ENCODE measurements at places on chromosomes 3 and 15.
A peak's percentile ranks its signal among the peaks of the same experiment; 100 is the strongest.

- DNase-seq, result peak; percentile 73
These were observed at the start of gene TBL1XR1 for GRCh38 chr3:177197041-177197726. Gene TBL1XR1 (minus strand): TSS chr3:177197482. CDS start chr3:177064977, 132,505 bp downstream.

DNA sequence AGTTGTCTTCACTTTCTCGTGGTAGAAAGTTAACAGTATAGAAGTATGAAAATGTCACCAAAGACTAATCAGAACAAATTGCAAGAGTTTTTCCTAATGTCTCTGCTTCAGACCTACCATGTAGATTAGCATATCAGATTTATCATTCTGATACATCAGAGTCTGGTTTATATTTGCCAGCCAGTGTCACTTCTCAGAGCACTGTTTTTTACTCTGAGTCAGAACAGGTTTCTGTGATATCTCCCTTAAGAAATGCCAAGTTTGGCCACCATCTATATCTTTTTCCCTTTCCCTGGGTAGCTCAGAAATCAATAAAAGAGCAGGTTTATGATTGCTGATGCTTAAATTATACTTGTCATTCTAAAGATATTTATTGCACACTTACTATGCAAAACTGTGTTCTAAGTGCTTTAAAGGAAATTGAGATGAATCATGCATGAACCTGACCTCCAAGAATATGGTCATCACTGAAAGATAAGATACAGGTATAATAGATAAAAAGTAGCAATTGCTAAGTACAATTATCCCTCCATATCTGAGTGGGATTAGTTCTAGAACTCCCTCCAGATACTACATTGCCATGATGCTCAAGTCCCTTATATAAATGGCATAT is 672.7 kb upstream of the NAALADL2 start:
- no peak for DNase-seq

DNA sequence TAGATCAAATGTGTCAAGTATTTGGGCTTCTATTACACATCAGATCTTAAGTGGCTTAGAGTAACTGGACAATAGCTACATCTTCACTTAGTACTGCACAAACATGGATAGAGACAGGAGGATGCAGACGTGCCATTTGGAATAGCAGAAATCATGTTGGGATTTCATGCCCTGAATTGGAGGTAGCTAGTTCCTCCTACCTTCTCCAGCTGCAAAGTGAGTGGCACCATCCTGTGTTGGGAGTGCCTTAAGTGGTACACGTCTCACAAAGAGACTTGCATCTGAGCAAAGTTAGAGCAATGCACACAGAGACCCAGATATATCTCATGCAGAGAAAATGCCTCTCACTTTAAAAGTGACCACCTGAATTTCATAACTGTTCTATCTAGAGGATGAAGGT is 136.5 kb downstream of the SSR3 start:
- DNase-seq, result no peak

- no peak for DNase-seq
These were observed 28.2 kb upstream of the SCAANT1 start for GRCh38 chr3:63940389-63940757.

DNA sequence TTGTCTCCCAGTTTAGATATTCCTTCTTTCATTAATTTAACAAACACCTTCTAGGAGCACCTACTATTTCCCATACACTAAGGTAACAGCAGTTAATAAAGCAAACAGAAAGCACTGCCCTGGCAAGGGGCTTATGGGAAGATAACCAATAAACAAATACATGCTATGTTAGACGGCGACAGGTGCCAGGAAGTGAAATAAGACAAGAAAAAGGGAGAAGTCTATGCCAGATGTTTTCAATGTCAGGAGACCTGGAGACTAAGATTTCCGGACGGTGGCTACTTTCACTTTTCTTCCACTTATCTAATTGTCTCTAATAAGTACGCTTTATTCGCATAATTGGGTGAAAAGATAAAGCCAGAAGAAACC is 32.5 kb upstream of the ZNF445 start:
- no peak for DNase-seq

DNA sequence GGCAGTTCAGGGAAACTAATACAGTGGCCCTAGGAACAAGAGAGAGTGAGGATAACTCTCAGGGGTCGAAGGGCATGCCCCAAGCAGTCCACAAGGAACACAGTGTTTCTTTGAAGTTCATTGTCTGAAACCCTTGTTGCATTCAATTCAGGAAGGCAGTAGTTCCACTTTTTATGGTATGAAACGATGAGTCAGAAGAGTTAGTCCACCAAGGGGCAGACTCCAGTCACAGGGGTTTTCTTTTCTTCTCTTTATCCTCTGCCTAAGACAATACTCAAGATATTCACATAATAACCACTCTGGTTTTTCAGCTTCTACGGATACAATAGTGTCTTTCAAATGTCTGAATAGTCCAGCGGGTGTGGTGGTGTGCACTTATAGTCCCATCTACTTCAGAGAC is 23.7 kb upstream of the TICRR start:
- no peak for DNase-seq

DNA sequence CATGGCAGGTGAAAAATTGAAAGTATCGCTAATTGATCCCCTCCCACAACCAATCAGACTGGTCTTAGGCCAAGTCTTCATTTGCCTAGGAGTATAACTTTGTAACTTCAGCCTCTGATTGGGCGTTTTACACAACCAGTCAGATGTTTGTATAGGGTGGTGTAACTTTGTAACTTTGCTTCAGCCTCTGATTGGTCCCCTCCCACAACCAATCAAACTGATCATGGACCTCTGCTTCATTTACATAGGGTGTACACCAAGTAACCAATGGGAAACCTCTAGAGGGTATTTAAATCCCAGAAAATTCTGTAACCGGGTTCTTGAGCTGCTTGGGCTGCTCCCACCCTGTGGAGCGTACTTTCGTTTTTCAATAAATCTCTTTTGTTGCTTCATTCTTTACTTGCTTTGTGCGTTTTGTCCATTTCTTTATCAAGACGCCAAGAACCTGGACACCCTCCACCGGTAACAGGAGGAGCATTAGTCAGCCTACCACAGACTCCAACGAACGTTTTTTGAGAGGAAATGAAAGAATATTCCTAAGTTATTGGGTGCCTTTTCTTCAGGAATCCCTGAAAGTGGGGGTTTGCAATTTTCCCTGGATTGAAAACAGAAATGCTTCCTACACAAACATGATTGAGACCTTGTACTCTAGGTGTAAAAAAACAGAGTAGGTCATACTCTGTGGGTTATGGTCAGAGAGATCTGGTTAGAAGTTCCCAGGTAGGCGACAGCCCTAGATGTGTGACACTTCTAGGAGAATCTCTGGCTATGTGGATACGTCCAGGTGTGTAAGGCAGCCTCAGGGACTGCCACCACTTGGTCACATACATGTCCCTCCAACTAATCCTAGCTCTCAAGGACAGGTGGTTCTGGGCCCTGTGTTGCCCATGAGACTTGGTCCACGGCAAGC is 5.5 kb upstream of the SACM1L start:
- no peak for DNase-seq

DNA sequence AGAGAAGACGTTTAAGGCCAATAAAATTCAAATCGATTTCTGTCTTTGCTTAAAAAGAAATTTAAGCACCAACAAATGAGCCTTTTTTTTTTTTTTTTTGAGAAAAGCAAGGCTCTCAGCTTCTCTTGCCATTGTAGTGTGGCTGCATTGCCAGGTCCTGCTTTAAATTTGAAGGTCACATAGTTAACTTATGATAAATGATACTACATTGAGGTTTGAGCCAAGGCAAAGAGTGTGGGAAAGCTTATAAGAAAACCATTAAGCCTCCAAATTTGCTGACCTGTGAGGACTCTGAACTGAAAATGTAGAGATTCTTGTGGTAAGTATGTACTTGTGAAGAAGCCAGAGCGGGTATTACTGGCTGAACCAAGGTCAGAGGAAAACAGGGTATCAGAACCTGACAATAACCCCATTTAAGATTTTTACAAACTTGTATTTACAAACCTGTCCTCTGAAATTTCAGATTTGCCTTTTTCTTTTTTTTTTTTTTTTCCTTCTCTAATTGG is 519.7 kb upstream of the RGMA start:
- no peak for DNase-seq

- DNase-seq, result no peak
These were observed 10.2 kb upstream of the C15orf61 start for GRCh38 chr15:67510597-67511190.

- no peak for DNase-seq
These were observed 23.2 kb downstream of the EIF1B start for GRCh38 chr3:40332684-40333083.

DNA sequence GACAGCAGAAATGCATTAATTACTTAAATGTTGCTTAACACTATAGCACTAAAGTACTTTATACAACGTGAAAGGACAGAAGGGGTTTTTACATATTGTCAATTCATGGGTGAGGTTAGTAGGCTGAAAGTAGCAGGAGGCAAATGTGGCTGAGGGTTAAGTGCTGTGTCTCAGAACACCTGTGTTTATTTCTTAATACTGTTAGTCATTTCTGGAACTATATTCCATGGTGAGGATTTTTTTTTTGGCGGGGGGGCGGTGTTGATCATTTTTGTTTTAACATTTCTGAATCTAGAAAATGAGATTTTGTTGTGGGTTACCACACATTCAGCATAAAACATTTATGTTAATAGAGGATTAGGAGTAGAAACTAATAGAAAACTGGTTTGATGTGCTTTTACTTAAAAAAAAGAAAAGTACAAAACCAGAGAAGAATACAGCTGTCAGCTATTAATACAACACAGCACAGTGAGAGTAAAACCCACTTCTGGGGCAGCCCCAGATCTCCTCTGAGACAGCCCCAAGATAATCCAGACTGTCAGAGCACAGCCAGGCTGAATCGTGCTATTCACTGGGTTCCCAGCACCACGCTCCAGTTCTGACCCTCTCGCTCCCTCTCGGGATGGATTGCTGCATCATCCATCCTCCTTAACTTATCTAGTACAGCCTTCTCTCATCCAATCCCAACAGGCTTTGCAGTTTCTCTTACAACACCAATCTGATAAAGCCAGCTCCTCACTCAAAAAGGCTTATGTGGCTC is 307.7 kb downstream of the TUSC7 start:
- no peak for DNase-seq

DNA sequence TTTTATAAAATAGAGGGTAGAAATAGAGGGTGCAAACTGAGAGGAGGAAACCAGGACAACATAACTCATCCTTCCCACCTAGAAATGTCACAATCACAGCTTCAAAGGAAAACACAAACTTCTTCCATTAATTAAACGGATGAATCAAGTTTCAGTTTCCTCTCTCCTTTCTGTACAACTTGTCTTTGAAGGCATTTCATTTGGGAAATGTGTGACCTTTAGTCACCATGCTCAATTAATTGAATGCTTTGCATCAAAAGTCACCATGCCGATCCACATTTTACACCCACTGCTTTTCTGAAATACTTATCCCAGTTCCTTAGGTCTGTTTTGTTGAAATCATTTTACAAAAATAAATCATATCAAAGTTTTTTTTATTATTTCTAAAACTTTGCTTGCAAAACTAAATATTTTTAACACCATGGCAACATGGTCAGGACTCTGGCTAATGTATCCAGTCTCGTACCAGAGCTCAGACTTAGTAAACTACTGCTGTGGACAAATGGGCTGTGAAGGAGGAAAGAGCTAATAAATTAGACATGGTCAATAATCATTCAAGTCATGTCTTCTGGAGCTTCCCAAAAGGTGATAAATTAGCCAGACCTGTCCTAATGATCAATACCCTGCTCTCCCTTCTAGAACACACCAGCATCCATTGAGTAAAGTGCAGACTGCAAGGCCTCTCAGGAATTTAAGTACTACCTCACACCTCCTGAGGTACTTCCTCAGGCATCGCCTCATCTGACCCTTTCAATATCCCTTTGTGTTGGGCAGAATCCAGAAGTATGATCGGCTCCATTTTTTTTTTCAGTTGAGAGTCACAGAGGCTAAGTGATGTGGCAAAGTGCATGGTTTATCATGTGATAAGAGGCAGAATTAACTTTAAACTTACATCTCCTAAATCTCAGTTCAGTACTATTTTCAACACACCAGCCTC is 161.3 kb downstream of the GREM1 start:
- no peak for DNase-seq

GRCh38 chr3:130258532-130258952 is 86.9 kb upstream of the COL6A5 start:
- no peak for DNase-seq

DNA sequence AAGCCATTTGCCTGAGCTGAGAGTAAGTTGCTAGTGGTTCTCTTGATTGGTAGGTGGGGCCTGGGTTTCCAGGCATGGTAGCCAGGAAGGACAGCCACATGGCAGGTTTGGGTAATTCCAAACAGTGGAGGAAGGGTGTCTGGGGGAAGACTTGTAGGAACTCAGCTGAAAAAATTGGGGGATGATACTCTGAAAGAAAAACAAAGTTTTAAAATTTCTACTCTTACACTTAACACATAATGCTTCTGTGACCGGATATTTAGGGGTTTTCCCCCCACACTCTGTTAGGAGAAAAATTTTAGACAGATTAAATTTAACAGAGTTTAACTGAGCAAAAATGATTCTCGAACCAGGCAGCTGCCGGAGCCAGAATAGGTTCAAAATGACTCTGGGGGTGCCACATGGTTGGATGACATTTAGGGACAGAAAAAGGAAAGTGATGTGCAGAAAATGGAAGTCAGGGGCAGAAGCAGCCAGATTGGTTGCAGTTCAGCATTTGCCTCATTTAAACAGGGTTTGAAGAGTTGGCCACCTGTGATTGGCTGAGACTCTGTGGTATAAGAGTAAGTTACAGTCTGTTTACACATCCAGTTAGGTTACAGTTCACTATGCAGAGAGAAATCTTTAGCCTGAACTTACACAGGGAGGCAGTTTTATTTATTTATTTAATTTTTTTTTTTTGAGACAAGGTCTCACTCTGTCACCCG is 8.1 kb downstream of the B2M start:
- no peak for DNase-seq

GRCh38 chr3:24302396-24302795 is 192.3 kb downstream of the THRB start:
- DNase-seq, result no peak

DNA sequence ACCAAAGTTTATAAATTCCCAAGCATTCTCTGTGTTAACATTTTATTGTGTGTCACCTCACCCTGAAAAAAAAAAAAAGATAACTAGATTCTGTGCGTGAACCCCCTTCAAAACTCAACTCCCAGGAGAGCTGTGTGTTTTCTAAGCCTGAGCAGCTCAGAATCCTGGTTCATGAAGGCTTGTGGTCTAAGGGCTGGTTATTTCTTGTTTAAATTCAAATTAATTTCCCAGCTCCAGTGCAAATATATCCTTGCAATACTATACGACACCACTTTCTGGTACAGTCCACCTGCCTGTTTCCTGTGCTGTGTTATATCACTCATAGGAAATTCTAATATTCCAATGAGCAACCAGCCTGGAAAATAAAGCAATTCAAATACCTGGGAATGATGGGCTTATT is 23.4 kb upstream of the MYZAP start:
- DNase-seq, result no peak

GRCh38 chr15:72616491-72617210 is 37.8 kb upstream of the GOLGA6B start:
- DNase-seq, result no peak

DNA sequence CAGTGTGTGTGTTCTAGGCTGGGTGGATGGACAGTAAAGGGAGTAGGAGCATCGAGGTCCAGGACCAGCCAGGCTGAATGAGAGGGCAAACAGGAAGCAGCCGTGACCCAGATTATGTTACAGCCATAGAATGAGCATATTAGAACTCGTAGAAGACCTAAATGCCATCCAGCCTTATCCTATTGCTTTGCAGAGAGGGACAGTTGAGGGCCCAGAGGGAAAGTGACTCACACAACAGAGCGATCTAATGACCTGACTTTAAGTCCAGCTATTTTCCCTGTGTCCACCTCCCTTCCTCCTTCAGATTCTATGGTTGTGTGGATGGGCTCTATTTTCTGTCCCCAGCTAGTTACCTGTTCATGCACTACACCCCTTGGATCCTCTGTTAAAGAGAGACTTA is 634.1 kb upstream of the TBL1XR1 start:
- DNase-seq, result no peak

GRCh38 chr3:58163234-58163633 is 47.5 kb downstream of the DNASE1L3 start:
- no peak for DNase-seq

Measured in cerebellar nuclear complex (tissue), 1 donor.